ENCODE measurements at places on chromosomes 1 and 21.

GRCh38 chr1:212364985-212365384 lies 49.7 kb downstream of the PACC1 start:
- no peak for DNase-seq

GRCh38 chr1:157034137-157034800 lies 11.3 kb downstream of the ARHGEF11 start:
- no peak for DNase-seq

DNA sequence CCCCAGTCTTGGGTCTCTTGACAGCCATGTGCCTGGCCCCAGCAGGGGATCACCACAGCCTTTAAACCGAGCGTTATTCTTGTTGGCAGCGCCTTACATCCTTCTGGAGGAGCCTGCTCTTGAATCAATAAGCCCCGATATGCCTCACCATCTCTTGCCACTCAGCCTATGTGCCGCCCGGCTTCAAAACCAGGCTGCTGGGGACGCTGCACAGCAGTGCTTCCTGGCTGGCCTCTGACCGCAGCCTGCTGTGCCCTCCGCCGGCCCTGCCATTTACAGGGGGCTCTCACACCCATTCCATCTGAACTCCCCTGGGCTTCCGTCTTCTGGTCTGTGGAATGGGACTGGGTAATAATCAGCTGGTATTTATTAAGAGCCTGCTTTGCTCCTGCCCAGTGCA lies 3.0 kb upstream of the PEX10 start:
- DNase-seq = no peak

- no peak for DNase-seq
These were observed 35.6 kb downstream of the SMYD2 start for GRCh38 chr1:214316593-214316992.

DNA sequence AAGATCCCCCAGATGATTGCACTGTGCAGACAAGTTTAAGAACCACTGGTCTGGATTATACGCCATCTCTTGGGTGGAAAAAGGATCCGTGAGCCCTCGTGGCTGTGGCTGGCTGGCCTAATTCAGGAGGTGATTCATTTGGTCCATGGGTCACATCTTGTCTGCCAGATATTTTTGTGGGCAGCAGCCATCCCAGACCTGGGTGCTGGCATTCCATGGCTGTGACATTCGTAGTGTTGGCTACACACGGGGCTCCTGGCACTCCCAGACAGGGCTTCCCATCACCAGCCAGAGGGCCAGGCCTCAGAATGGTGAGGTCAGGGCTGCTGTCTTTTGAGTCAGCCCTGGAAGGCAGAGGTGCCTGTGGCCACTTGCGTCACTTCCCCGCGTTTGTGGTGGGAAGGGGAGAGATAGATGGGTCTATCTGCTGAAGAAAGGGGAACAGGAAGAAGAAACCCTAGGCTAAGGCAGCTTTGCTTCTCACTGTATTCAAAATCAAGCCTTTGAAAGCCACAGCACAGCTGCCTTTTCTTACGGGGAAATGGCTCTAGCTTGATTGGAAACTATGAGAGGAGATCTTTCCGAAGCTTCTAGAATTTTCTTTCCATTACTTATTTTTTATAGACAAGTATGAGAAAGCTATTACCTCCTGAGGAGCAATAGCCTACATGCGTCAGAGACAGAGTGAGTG lies 32.4 kb downstream of the EIF2D start:
- peak; percentile 88 for DNase-seq

- DNase-seq = no peak
These were observed 7.5 kb downstream of the SDC3 start for GRCh38 chr1:30900931-30901560.

- DNase-seq = no peak
These were observed 3.3 kb downstream of the DNAH14 start for GRCh38 chr1:224932607-224933249.

- DNase-seq = no peak
These were observed 42.6 kb downstream of the CACNA1S start for GRCh38 chr1:201069636-201070035.

- no peak for DNase-seq
These were observed 1.9 kb downstream of the HDGF start for GRCh38 chr1:156749419-156750118.

DNA sequence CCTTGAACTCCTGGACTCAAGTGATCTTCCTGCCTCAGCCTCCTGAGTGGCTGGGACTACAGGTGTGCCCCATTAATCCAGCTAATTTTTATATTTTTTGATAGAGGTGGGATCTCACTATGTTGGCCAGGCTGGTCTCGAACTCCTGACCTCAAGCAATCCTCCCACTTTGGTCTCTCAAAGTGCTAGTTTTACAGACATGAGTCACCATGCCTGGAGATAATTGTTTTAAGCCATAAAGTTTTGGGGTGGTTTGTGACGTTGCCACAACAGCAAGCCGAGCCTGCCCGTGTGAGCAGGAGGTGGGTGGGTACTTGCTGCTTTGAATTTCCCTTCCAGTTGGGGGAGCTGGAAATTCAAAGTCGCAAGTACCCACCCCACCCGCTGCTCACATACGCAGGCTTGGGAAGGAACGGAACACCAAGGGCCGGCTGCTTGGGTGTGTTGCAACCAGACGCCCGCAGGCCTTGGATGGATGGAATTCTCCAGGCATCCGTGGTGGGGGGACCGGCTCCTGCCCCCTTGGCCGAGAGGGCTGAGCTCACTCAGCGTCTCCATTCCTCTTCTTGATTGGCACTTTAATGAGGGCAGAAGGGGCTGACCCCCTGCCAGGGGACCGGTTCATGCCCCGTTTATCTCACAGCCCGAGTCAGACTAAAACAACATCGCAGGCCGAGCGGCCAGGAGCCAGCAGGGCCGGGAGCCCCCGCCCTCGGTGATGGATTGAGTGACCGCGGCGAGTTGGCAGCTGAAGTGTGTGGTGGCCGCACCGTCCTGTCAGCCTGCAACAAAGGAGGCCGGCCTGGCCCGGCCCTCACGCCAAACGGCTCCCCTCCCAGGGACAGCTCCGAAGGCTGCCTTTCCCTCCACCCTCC lies 78.1 kb downstream of the DHRS3 start:
- no peak for DNase-seq

DNA sequence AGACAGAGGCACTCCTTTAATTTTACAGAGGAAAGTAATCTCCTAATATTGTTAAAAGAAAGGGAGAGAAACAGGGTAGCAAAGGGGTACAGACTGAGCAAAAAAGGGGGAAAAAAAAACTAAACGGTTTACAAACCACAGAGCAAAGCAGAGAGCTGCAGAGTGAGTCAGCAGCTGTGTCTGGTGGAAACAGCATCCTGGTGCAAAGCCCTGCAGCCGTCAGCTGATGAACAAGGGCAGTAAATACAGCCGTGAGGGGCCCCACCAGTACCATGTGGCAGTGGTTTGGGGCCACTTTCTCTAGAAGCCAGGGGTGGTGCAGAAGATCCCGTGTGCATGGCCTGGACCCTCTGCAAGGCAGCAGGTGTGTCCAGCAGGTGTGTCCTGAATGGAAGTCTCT lies 111.3 kb downstream of the ERG start:
- no peak for DNase-seq

- DNase-seq = no peak
These were observed 1.1 kb downstream of the DENND2D start for GRCh38 chr1:111199329-111199728.

All from stimulated activated CD4-positive, alpha-beta T cell treated with anti-CD3 and anti-CD28 coated beads, Interleukin-4, amount 100 ng/mL, for 24 hours (primary cell).